ENCODE measurements at places on chromosomes 5 and 9. TPM values are rescaled to one million over a fixed set of nuclear protein-coding genes. Genes with fewer than 3 reads are reported as not detected.
A peak's percentile ranks its signal among the peaks of the same experiment; 100 is the strongest.

DNA sequence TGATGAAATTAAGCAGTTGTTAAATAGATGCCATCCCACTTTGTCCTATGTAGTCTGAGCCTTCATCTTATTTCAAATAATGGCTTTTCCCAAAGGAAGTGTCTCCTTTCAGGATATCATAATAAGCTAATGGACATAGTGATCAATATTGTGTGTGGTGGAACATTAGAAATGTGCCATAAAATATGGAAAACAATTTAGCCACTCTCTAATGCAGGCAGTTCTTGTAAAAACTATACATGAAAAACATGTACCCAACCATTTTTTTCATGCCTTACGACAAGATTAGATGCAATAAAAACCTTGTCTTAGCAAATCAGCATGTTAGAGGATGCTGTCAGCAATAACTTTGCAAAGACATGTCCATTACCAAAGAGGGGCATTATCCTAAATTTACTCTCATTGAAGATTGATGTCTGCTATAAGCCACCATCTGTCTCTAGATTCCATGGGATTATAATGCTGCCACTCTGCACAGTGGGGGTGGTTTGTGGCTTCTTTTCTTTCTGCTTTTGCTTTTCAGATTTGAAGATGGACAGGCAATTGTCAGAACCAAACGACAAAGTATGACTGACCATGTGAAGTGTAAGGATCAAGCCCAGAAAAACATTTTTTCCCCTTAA lies 724.0 kb upstream of the ZNF608 start:
- no peak overlapping the region for H3K4me3 ChIP-seq
- H3K27me3 ChIP-seq: no peaks in the 10 kb centered on the region
- H3K4me1 ChIP-seq: no peaks in the 10 kb centered on the region

- H3K27ac ChIP-seq: no peak overlapping the region
- no peak for DNase-seq
- H3K36me3 ChIP-seq: no peaks in the 10 kb centered on the region
Measured at GRCh38 chr9:29144476-29144875, 1571.2 kb upstream of the C9orf72 start.

DNA sequence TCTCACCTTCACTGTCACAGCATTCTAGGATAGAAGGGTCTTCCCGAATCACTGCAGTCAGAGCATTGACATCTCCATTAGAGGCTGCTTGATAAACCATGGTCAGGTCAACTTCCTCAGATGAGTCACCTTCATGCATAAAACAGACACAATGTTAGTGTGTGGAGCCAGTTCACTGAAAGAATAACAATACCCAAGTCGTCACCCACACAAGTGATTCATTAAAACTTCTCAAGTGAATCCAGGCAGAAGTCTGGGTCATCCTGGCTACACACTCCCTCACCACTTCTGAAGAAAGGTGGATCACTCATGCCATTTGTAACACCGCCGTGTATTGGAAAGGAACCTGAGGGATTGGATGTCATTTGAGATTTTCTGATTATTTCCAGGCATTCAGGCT lies 49.6 kb downstream of the ANKRD55 start:
- no peaks in the 10 kb centered on the region for H3K27me3 ChIP-seq
- no peak overlapping the region for H3K4me3 ChIP-seq
- no peak overlapping the region for H3K27ac ChIP-seq
- H3K4me1 ChIP-seq: no peaks in the 10 kb centered on the region
- no peak for DNase-seq
- no peaks in the 10 kb centered on the region for H3K36me3 ChIP-seq

GRCh38 chr9:78928625-78929405 lies 631.9 kb downstream of the PSAT1 start:
- no peak overlapping the region for H3K27ac ChIP-seq
- H3K4me3 ChIP-seq: no peak overlapping the region
- H3K4me1 ChIP-seq: no peaks in the 10 kb centered on the region
- no peaks in the 10 kb centered on the region for H3K36me3 ChIP-seq
- DNase-seq: no peak
- no peaks in the 10 kb centered on the region for H3K27me3 ChIP-seq

GRCh38 chr9:133050781-133051180 lies 11.0 kb upstream of the CEL start:
- peaks cover 5% of the 10 kb centered on the region for H3K36me3 ChIP-seq
- no peak overlapping the region for H3K4me3 ChIP-seq
- no peaks in the 10 kb centered on the region for H3K27me3 ChIP-seq
- DNase-seq: no peak
- H3K4me1 ChIP-seq: no peaks in the 10 kb centered on the region
- no peak overlapping the region for H3K27ac ChIP-seq

DNA sequence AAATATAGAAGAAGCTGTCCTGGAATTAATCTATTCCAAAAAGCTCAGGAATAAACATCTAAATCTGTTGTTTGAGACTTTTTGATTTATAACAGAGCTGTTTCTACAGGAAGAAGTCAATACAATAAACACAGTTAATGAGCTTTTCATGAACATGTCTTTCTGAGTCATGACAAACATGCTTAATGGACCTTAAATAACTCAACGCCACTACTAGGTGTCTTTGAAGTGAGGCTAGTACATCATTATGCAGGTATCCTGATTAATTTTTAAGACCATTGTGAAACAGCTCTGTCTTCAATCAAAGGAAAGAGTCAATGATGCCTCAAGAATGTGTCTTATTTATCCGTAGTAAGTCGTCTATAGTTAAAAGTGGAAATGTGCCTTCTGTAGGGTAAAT lies 131.6 kb downstream of the GABRB2 start:
- H3K27me3 ChIP-seq: no peaks in the 10 kb centered on the region
- DNase-seq: no peak
- no peak overlapping the region for H3K4me3 ChIP-seq
- H3K36me3 ChIP-seq: no peaks in the 10 kb centered on the region

DNA sequence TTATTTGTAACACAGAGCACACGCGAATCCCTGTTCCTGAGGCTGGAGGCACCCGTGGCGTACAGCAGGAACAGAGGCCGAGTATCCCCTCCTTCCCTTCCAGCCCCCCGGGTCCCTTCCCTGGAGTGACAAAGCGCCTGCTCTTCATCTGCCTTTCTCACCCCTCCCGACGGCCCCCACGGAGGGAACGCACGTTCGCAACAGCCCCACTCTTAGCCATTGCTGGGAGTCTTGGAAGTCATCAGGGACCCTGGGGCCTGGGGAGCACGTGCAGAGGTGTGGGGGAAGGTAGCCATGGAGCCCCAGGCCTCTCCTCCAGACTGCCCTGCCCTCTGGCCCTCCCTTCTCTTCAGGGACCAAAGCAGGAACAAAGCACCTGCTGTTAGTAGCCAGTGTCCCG lies 2.5 kb downstream of the AGPAT2 start:
- no peaks in the 10 kb centered on the region for H3K36me3 ChIP-seq
- H3K4me3 ChIP-seq: no peak overlapping the region
- H3K27me3 ChIP-seq: no peaks in the 10 kb centered on the region

DNA sequence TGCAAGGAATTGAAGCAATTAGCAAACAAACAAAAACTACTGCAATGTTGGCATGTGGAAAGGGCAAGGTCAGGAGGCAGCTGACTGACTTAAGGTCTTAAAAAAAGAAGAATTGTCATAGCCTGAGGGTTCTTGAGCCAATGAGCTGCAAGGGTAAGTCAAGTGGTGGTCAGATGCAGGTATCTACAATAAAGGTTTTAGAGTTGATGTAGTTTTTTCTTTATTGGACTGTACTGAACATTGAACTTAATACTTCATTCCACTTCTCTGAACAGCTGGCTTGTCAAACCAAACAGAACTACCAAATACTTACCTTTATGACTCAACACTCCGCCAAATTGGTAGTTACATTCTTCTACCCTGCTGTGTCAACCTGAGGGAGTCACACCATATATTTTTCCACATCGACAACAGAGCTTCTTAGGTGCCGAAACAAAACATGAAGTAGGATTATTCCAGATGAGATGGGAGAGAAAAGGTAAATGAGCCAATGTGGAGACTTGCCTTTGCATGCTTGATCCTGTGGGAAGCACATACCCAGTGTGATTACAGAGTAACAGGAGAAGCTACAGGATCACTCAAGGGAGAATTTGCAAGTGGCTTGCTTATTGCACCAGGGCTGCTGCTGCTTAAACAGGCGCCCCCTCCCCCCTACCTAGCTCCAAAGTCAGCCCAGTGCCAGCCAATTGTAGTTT lies 35.3 kb downstream of the EQTN start:
- no peak overlapping the region for H3K27ac ChIP-seq
- H3K36me3 ChIP-seq: no peaks in the 10 kb centered on the region
- no peak for DNase-seq
- no peaks in the 10 kb centered on the region for H3K4me1 ChIP-seq

DNA sequence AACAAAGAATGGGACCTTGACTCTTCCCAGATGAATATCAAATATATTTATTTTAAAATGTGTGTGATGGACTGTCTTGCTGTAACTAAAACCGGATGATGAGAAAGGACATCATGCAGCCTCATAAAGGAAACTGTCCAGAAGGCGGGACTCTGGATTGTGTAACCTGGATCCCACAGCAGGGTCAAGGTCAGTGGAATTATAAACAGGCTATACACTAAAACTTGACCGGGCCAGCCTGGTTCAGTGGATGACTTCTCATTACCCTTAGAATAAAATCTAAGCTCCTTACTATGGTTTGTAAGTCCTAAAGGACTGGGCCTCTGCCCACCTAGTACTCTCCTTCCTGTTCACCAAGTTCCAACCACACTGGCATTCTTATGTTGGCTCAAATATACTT lies 280.3 kb downstream of the ELAVL2 start:
- no peaks in the 10 kb centered on the region for H3K27me3 ChIP-seq
- DNase-seq: no peak
- no peaks in the 10 kb centered on the region for H3K4me1 ChIP-seq
- H3K36me3 ChIP-seq: no peaks in the 10 kb centered on the region

GRCh38 chr5:5784101-5784500 lies 361.6 kb downstream of the ICE1 start:
- DNase-seq: no peak
- H3K36me3 ChIP-seq: no peaks in the 10 kb centered on the region
- no peak overlapping the region for H3K27ac ChIP-seq
- no peak overlapping the region for H3K4me3 ChIP-seq
- H3K27me3 ChIP-seq: no peaks in the 10 kb centered on the region

- no peak overlapping the region for H3K4me3 ChIP-seq
- no peaks in the 10 kb centered on the region for H3K4me1 ChIP-seq
- H3K27me3 ChIP-seq: no peaks in the 10 kb centered on the region
- H3K27ac ChIP-seq: peak overlapping the region; percentile 22
- DNase-seq: no peak
Measured at GRCh38 chr5:135356522-135357318, 42.3 kb downstream of the MACROH2A1 start.

DNA sequence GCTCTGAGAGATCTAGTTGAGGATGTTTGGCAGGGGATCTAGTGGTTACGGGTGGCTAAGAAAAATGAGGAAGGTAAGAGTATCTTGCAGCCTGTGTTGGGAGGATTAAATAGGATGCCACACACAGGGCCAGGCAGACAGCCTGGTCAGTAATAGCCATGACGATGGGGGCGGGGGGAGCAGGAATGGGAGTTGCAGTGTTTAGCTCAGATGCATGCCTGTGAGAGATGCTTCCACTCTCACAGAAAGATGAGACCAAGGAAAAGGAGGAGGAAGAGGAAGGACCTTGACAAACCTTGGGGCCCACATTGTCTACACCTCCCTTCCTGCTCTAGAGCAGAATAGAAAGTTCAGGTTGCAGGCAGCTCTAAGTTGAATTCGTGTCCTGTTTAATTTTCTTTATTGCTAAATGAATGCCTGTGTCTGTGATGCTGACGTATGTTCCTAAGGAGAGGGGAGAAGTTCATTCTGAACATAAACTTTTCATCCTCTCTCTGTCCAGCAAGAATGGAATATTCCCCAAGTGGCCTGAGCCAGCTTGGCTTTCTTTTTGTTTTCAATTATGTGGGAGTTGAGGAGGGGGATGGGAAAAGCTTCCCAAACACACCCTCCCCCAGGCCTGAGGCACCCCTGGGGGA lies 28.7 kb downstream of the TGFBI start:
- peak overlapping the region; percentile 11 for H3K27ac ChIP-seq
- H3K4me3 ChIP-seq: no peak overlapping the region
- no peaks in the 10 kb centered on the region for H3K4me1 ChIP-seq

DNA sequence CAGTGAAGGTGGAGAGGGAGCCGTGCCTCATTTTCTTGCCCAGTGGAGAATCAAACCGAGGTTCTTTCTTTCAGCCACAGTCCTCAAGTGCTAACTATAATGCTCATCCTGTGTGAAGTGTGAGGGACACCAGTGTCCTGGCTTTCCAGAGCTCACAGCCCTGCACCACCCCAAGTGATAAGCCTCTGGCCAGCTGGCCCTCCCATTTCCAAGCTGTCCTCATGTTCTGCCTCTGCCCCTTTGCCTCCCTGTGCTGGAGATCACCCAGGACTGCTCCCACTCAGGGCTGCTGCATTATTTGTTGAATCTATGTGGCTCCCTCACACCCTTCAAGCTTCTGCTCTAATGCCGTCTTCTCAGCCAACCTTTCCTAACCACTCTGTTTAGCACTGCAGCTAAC lies 224.5 kb upstream of the TUT7 start:
- H3K4me3 ChIP-seq: no peak overlapping the region
- DNase-seq: no peak
- no peaks in the 10 kb centered on the region for H3K36me3 ChIP-seq
- H3K27me3 ChIP-seq: no peaks in the 10 kb centered on the region
- no peaks in the 10 kb centered on the region for H3K4me1 ChIP-seq

DNA sequence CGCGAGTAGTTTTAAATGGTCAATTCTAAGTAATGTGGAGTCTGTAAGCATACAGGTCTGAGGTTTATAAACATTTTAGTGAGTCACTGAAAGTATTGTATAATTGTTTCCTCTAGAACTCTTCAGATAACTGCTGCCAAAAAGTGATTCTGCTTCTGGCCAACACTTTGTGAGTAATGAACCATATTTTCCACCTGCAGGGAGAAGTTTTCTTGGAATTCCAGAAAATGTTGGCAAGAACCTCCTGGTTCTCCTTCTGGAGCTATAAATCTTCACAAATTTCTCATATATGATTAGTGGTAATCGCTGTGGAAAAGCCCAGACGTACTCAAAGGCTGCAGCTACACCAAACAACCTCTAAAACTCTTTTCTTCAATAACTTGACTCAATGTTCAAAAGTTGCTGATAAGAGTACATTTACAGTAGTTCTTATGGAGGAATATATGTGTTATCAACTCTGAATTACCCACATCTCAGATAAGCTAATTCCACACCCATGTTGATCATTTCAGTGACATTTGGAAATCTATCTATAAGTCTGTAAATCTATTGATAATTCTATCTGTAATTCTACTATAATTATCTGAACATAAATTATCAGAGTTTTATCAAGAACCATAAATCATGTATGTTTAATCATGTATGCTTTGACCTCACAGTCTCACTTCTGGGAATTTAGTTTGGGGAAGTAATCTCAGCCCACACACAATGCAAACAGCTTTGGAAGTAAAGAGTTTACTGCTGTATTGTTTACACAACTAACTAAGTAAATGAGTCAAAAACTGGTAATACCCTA lies 74.1 kb downstream of the FNBP1 start:
- no peak overlapping the region for H3K4me3 ChIP-seq
- peak overlapping the region; percentile 62 for H3K27ac ChIP-seq
- DNase-seq: no peak
- H3K4me1 ChIP-seq: no peaks in the 10 kb centered on the region
- no peaks in the 10 kb centered on the region for H3K36me3 ChIP-seq

The IFNK gene
- not detected for total RNA-seq

The TAF11L2 gene
- total RNA-seq: not detected

The ZBED3 gene
- 5.9 TPM for total RNA-seq

The AIF1L gene
- 22.5 TPM for total RNA-seq

The HTR1A gene
- total RNA-seq: not detected

The SPINK9 gene
- not detected for total RNA-seq

The MAP3K1 gene
- 77.7 TPM for total RNA-seq

The SHOC1 gene
- total RNA-seq: 0.33 TPM

The CAVIN4 gene
- 0.29 TPM for total RNA-seq

The SH3PXD2B gene
- total RNA-seq: 118 TPM
